ENCODE measurements at places on chromosomes 5 and 9.

DNA sequence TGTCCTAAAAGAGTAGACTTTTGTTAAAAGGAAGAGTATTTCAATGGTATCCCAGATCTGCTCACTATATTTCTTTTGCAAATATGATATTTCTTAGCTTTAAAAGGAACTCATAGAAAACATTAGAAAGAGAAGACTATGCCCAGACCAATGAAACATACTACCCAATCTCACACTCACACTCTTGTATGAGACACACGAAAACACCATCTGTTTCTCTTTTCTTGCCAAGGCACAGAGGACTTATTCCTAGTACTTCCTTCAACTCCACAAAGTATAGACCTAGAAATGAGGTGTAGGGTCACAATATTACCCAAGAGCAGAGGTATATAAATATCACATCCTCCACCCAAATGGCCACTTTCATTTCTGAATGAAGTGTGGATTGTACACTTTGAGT is 292.4 kb upstream of the ACO1 start:
- no peak for DNase-seq

- no peak for DNase-seq
Measured at GRCh38 chr5:167763772-167764171, 527.7 kb upstream of the WWC1 start.

DNA sequence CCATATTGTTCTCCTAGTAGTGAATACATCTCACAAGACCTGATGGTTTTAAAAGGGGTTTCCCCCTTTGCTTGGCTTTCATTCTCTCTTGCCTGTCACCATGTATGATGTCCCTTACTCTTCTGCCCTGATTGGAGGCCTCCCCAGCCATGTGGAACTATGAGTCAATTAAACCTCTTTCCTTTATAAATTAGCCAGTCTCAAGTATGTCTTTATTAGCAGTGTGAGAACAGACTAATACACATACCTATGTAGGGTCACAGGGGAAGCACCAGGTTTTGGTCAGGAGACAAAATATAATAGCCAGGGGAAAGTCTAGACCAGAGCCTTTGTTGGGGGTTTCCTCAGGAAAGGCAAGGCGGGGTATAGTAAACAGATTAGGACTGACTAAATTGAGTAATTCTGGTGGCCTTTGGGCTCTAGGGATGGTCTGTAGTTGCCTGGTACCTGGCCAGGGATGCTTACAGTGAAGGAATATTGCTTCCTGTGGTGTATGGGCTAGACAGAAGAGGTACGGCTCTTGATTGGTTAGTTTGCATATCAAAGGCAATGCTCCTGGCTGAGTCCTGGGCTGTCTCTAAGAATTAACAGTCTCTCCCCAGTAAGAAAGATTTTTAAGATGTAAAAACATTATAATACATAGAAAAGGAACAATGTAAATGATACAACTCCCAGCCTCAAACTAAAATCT is 254.5 kb downstream of the ELAVL2 start:
- no peak for DNase-seq

DNA sequence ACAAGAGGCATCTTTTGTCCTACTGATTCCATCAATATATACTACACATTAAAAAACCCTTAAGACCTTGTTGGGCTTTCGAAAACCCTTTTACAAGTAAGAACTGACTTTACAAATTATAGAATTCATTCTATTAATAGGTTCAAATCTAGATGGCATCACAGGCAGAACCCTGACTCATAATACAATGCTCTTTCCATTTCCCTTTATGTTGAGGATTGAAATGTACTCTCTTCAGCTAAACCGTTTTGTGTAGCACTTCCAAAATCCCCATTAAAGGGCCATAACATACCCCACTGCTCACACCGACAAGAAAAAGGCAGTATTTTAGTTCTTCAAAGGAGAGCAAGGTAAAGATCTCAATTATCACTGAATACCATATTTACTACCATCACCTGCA is 11.2 kb downstream of the CSNK1A1 start:
- no peak for DNase-seq

GRCh38 chr5:72427488-72428437 is 79.4 kb downstream of the ZNF366 start:
- peak; percentile 94 for DNase-seq

- DNase-seq = no peak
Measured at GRCh38 chr9:99093492-99093791, 11.5 kb upstream of the TGFBR1 start.
